ACHN (cell line): ENCODE measurements at places on chromosomes 6 and 20.

GRCh38 chr6:125296471-125296870 lies 5.3 kb downstream of the HDDC2 start:
- no peak for DNase-seq

DNA sequence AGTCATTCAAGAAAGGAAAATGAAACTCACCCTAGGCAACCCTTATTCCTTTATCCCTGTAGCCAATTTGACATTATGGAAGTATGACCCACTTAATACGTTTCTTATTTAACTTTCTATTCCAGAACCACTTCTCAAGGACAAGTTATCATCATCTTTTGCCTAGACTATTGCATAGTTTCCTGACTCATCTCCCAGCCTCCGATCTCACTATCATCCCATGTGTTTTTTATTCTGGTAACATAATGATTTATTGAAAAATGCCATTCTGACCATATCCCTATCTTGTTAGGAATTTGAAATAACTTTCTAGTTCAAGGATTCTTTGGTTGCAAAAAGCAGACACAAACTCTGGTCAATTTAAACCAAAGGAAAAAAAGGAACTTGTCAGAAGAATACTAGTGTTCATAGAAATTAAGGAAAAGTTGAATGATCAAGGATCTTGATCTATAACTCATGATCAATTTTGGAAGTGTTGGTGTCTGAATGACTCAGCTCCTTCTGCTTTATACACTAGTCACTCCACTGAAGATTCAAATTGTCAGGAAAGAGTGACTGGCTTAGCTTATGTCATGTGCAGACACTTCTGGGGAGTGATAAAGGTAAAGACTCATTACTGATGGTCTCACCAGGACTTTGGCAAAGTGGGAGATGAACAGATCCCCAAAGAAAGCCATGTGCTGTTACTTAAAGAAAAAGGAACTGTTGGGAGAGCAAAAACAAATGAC lies 8.5 kb upstream of the TINAG start:
- no peak for DNase-seq

DNA sequence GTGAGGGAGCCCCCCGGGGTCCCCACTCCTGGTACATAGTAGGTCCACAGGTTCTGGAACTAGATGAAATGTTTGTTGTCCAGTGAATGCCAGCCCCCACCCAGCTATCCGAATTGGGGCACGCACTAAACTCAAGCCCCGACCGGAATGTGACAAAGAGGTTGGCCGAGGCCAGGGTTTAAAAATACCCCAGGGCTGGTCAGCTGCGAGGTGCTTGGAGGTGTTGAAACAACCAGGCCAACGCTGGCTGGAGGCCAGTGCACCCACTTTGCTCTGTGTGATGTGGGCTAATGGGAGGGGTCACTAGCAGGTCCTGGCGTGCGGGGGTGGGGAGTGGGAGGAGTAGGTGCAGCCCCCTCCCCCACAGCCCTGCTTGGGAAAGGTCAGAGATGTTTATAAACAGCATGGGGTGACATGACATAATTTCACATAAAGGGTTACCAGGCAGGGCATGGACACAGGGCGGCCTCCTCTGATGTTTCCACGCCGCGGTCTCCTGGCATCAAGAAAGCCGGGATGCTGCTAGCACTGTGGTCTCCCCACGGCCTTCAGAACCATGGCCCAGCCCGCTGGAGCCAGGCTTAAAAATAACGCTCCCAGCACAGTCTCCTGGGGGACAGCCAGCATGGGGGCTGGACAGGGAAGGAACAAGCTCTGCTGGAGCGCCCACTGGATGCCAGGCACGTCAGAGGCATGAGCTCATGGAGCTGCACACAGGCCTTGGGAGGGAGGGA lies 111.2 kb upstream of the PTPN1 start:
- no peak for DNase-seq

GRCh38 chr20:21356386-21356785 lies 40.9 kb downstream of the NKX2-4 start:
- DNase-seq, result no peak

DNA sequence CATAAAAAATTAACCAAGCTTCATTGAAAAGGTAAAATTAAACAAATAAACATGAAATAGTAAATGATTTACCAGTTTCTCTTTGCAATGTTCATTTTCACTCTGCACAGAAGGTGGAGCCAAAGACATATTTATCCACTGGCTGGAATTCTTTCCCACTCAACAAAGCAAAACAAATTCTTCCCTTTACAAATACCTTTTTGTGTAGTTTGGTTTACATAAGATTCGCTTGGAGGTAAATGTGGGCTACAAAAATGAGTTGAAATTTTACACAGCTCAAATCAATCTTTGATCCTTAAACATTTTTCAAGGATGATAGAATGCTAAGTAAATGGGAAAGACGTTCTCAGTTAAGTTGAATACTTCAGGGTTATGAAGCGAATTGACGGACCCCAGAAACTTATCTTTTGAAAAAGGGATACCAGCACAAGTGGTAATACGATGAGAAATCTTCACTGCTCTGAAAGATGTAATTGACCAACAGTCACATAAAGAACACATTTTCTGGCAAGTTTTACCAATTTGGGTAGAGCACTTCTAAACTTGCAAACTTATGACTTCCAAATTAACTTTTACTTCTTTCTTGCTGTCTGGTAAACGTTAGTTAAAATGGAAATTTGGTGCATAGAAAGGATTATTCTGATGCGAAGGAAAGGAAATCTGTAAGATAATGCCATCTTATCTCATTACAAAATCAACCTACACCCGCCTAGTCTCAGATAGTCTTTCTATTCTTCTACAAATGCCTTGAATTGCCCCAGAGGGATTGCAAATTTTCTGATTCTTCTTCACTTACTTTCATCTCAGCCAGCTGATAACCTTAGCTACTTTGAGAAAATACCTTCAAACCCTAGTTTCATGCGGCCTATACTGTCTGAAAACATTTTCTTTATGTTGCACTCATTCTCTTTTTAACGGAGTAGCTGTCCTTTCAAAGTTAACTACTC lies 4.7 kb upstream of the GJA1 start:
- peak; percentile 49 for DNase-seq
